ENCODE measurements at places on chromosomes 7 and 10.

DNA sequence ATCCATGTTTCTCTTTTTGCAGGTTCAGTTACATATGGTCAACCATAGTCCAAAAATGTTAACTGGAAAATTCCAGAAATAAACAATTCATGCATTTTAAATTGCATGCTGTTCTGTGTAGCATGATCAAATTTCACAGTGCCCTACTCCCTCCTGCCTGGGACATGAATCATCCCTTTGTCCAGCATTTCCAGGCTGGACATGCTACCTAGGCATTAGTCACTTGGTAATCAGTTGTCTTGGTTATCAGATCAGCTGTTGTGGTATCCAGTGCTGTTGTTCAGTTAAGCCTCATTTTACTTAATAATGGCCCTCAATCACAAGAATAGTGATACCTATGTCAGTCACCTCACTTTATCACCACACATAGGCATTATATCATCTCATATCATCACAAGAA lies 7.3 kb upstream of the PNLIP start:
- H3K27me3 ChIP-seq, result peaks cover 2% of the 10 kb centered on the region
- no peak overlapping the region for H3K4me3 ChIP-seq
- no peaks in the 10 kb centered on the region for H3K36me3 ChIP-seq

DNA sequence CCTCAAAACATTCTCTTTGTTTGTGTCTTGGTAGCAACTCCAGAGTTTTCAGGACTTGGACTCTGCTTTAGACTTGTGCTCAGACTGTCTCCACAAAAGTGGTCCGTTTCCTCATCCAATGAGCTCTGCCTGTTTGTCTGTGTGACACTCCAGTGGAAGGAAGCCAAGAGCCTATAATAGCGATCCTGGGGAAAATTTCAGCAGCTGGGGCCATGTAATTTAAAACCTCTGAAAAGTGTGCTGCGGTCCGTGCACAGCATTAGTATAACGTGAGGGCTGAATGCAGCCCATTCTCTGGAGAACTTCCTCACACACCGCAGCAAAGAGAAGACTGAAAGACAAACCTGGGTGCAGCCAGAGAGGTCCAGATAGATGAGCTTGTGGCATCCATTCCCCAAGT lies at the start of gene LRRC17:
LRRC17 (plus strand) TSS at position 259 of the 400 bp plus-strand sequence. CDS start 20,914 bp downstream, outside the sequence.
- H3K4me1 ChIP-seq, result peaks cover 38% of the 10 kb centered on the region
- H3K27me3 ChIP-seq, result no peaks in the 10 kb centered on the region
- no peak for DNase-seq
- H3K27ac ChIP-seq, result peak within 1 kb of the TSS; percentile 85

GRCh38 chr7:104179178-104179577 lies 28.6 kb downstream of the ORC5 start:
- no peaks in the 10 kb centered on the region for H3K27me3 ChIP-seq
- DNase-seq, result no peak
- H3K36me3 ChIP-seq, result peaks cover 59% of the 10 kb centered on the region
- H3K4me3 ChIP-seq, result no peak overlapping the region
- H3K4me1 ChIP-seq, result no peaks in the 10 kb centered on the region

DNA sequence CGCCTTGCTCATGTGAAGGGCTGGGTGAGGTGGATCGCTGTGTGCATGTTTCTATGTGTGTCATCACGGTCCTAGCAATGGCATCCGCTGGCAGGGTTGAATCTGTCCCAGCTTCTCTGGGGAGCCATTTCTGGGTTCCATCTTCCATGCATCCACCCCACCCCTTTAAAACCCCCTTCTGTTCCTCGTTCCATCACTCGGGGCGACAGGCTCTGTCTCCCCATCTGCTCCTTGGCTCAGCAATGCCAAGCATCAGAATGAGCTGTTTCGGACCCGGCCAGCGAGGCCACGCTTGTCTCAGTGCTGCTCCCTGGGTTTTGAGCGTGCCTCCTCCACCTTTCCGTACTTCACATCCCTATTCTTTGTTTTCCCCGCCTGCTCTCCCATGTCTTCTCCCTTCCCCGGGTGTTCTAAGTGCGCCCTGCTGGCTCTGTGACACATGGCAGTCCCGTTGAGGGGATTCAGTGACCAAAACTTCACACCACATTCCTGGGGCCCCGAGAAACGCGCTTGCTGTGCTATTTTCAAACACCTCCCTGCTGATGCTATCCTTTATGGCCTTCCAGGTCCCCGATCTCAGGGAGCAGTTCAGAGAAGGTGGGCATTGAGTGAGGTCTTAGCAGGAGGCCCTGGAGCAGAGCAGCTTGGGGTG lies 554.1 kb upstream of the FOXK1 start:
- no peaks in the 10 kb centered on the region for H3K36me3 ChIP-seq
- H3K27me3 ChIP-seq, result no peaks in the 10 kb centered on the region

DNA sequence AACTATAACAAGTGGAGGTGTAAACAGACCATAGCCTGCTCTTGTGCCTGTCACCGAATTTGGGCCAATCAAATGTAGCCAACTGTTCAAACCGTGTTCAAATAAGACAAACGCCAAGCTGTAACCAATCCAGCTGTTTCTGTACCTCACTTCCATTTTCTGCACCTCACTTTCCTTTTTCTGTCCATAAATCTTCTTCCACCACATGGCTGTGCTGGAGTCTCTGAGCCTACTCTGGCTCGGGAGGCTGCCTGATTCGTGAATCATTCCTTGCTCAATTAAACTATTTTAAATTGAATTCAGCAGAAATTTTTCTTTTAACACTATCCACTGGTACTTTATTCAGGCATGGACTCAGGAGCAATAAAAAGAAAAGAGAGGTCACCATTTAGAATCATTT lies 29.9 kb upstream of the COL1A2 start:
- H3K36me3 ChIP-seq, result peaks cover 13% of the 10 kb centered on the region
- no peak for DNase-seq
- no peak overlapping the region for H3K27ac ChIP-seq
- H3K4me3 ChIP-seq, result no peak overlapping the region
- peaks cover 71% of the 10 kb centered on the region for H3K4me1 ChIP-seq

DNA sequence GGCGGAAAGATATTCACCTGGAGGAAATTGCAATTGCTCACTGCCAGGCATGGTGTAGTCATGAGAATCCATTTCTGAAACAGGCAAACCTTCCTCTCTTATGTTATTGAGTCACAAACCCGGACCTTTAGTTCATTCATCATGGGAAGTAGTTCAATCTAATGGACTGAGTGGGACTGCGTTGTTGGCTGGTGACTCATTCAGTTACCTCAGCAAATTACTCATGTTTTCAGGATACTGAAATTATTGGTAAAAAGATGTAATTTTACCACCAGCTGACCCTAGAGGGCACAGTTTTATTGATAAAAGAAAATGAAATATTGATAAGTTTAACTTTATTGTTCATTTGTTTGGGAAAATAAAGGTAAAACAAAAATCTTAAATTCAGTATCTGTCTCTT lies 1194.4 kb upstream of the SORCS1 start:
- no peak overlapping the region for H3K27ac ChIP-seq
- H3K36me3 ChIP-seq, result no peaks in the 10 kb centered on the region
- no peak overlapping the region for H3K4me3 ChIP-seq
- no peaks in the 10 kb centered on the region for H3K4me1 ChIP-seq

DNA sequence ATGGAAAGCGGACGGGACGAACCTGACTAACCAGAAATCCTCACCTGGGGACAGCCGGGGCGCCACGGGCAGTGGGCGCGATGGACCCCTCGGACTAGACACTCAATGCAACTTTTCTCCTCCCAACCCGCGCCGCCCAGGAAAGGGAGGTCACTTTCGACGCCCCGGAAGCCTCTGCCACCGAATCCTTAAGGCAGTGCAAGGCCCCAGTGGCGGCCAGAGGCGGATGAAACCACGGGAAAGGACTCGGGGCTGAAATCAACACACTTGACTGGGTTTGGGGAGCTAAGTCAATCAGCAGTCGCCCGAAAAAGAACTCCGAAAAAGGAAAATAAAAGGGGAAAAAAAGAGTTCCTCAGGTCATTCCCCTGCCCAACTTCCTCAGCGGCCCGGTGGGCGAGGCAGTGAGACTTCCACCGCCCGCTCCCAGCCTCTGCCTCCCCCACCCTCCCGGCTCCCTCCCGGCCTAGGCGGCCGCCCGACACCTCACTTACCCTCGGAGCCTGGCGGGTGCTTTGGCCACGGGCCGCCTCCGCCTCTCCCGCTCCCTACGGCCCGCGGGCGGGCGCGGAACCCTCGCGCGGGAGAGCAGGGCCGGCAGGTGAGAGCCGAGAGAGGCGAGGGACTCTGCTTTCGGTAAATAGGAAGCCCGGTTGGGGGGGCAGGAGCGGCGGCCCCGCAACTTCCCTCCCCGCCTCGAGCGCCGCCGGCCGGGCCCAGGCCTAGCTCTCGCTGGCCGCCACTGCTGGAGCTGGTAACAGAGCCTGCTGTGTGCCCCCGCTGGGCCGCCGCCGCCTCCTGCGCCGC lies 518 bp downstream of the WAPL start:
- peak overlapping the region; percentile 94 for H3K27ac ChIP-seq
- peak; percentile 86 for DNase-seq
